ENCODE measurements at places on chromosomes 7 and 10.

DNA sequence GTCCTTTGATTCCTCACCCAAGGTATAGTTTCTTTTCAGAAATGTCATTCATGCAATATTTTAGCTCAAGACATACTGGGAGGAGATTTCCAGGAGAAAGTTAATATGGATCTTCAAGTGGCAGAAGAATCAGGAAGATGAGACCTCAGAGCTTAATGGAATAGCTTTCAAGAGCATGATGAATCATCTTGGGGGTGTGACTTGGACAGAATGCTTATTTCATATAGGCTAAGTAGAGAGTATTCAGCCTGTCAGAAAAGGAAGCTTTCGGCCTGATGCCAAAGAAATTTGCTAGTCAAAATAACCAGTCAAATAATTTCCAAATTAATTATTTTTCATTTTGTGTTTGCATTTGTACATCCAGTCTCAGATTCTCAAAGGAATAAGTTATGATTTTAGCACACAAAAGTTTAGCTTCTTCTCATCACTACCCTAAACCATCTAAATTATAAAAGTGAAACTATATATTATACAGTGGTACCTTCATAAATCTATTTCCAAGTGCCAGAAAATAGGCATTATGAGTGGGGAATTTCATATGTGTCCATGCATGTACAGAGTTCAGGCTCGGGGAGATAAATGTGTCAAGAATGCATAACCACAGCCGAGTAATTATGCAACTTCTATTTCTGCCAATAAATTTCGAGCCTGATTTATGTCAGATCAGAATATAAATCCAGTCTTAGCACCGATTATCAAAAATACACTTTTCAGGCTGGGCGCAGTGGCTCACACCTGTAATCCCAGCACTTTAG, 27.3 kb upstream of the CALD1 start:
- DNase-seq = no peak

- DNase-seq = no peak
These were observed 121.5 kb downstream of the SEMA3D start for GRCh38 chr7:85065306-85065705.

DNA sequence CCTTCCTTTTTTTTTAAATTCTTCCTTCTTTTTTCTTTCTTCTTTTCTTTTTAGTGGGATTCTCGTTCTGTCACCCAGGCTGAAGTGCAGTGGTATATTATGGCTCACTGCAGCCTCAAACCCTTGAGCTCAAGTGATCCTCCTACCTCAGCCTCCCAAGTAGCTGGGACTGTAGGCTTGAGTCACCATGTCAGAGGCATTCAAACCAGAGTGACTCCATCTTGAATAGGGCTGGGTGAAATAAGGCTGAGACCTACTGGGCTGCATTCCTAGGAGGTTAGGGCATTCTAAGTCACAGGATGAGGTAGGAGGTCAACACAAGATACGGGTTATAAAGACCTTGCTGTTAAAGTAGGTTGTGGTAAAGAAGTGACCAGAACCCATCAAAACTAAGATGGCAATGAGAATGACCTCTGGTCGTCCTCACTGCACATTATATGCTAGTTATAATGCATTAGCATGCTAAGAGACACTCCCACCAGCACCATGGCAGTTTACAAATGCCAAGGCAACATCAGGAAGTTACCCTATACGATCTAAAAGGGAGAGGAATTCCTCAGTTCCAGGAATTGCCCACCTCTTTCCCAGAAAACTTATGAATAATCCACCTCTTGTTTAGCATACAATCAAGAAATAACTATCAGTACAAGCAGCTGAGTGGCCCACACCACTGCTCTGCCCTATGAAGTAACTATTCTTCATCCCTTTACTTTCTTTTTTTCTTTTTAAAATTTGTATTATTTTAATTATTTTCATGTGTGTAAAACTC, 99.0 kb upstream of the ITGB1 start:
- no peak for DNase-seq

- no peak for DNase-seq
These were observed 10.1 kb downstream of the SLC25A16 start for GRCh38 chr10:68517188-68517587.

DNA sequence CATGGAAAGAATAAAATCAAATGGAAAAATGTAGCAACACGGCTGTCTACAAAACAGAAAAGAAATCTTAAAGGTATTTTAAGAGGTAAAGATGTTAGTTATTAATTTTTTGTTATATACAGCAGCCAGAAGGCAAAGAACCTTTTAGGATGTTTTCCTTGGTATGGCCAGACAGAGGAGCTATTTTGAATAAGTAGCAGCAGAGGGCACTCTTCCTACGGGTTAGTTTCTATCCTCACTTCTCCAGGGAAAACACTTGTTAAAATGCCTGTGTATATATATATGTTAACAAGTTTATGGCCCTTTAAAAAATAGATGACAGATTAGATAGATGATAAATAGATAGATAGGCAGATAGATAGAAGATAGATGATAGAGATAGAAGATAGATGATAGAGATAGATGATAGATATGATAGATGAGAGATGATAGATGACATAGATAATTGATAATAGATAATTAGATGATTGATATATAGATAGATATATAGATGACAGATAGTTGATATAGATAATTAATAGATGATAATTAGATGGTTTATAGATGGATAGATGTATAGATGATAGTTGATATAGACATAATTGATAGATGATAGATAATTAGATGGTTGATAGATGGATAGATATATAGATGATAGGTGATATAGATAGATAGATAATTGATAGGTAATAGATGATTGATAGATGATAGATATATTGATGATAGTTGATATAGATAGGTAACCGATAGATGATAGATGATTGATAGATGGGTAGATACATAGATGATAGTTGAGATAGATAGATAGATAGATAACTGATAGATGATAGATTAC, 57.8 kb upstream of the WIPF3 start:
- no peak for DNase-seq

DNA sequence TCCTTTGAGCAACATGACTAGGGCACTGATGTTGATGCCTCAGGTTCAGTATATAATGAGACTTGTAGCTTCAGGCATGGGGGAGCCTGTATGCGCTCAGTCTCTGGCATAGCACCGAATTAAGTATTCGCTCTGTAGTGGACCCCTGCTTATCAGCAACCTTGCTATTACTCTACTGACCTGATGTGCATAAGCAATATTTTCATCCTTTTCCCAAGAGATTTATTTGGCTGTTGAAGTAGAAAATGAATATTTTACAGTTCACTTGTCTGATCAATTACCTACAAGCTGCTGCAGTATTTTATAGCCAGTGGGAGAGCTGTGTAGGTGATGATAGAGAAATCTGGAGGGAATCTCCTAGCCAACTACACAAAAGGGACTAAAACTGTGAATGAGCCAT, 781.6 kb upstream of the PHF14 start:
- no peak for DNase-seq

DNA sequence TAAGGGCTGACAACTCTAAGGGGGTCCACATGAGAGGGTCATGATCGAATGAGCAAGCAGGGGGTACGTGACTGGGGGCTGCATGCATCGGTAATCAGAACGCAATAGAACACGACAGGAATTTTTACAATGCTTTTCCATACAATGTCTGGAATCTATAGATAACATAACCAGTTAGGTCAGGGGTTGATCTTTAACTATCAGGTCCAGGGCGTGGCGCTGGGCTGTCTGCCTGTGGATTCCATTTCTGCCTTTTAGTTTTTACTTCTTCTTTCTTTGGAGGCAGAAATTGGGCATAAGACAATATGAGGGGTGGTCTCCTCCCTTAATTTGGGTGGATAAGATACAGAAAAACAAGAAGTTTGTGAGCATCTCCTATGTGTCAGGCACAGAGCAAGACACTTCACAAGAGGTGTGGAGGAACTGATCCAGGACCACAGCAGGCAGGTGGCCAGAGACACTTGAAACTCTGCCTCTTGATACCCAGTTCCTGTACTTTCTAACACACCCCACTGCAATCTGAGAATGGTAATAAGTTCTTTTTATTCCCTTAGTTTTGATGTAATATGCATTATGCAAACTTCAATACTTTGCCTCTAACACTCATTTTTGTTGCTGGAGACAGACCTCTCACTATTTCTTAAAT, 18.0 kb upstream of the MRLN start:
- no peak for DNase-seq

- no peak for DNase-seq
These were observed 276.3 kb upstream of the KCND2 start for GRCh38 chr7:119996634-119997033.

DNA sequence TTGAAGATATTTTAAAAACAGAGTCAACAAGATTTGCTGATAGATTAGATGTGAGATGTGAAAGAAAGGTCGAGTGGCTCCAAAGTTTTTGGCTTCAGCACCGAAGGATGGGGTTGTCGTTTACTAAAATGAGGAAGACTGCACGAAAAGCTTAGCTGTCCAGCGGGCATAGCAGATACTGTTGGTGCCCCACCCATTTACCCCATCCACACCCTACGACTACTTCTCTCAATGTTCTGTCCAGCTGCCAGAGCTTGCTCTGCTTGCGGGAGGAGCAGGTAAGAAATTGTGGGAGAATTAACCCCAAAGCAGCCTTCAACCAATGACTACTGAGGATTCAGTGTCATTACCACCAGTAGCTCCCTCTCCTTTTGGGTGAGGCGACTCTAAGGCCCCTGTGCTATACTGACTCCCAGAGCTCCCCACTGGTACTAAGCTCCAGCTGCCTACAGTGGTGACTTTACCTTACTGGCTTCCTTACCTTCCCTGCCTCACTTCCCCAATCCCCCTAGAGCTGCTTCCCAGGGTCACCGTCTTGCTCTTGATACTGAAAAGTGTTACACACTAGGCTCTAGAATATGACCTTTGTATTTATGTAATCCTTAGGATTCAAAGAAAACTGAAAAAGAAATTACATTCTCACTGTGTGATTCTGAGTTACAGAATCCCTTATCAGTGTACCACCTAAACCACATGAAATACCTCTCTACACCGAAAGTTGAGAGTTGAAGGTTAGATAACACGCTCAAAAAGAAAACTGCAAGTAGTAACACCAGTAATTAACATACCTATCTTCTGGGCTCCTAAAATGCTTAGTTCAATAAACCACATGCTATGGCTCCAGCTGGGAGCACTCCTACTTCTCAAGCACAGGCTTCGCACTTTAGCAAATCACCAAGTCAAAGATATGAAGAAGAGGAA, 22.3 kb downstream of the CACUL1 start:
- no peak for DNase-seq

DNA sequence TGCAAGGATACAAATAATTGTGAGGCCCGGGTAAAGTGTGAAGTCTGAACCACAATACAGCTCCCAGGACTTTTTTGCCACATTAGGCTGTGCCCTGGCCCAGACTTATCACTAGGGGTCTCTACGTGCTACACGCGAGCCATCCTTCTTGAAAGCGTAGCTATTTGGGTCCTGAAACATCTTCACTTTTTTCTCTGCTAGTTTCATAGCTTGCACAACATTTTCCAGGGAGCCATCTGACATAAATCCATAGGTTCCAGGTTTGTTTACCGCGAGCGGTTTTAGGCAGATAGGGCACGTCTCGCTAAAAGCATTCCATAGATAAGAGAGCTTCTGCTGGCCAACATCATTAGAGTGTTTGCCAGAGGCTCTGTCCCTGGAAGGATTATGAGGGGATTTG, 226.5 kb downstream of the RPS24 start:
- no peak for DNase-seq

GRCh38 chr10:34474009-34474376, 341.1 kb downstream of the PARD3 start:
- no peak for DNase-seq

DNA sequence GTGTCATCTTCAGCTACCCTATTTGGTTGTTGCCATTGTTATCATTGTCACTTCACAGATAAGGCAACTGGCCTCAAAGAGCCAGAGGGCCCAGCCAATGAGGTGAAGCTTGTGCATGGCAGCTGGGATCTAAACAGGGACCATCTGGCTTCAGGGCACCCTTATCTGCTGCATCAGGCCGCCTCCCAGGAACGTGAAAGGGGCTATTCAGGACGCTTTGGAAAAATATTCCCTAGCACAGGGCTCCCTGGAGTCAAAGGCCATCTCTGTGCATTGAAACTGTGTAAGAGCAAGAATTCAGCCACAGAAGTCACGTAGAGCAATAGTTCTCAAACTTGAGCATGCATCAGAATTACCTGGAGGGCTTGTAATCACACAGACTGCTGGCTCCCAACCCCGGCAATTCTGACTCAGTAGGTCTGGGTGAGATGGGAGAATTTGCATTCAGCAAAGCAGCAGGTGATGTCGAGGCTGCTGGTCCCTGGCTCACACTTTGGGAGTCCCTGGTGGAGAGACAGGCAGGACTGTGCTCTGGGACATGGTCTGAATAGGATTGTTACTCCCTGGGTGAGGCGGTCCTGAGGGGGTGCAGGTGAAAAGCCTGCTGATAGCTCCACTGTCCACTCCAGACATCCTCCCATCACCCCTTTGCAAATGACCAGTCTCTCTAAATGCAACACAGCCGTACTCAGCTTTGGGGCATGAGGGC, 21.5 kb upstream of the PLEKHA1 start:
- no peak for DNase-seq

DNA sequence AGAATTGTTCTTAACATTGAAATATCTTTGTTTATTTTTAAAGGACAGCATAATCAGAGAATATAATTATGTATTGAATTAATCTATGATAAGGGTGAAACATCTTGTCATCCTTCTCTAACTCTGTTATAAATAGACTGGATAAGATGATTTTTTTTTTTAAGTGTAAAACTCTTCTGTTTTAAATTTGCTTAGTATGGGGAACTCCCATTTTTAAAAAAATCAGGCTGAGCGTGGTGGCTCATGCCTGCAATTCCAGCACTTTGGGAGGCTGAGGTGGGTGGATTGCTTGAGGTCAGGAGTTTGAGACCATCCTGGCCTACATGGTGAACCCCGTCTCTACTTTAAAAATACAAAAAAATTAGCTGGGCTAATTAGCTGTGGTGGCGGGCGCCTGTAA, 9.4 kb upstream of the HERC4 start:
- DNase-seq = no peak

DNA sequence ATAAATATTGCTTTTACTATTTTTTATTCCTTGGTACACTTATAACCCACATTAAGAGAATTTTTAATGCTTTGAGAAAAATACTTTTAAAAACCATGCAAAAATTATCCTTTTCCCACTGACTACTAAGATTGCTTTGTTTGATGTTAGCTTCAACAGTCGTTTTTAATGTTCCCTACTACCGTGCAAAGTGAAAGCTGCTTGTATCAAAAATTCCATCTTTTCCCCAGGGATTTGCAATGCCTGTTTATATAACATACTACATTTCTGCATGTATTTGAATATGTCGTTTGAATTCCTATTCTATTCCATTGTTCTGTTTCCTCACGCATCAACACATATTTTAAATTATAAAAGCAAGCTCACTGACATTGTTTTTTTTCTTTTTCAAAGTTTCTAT, 54.4 kb downstream of the TFPI2 start:
- DNase-seq = no peak
